ENCODE measurements at places on chromosomes 16 and 17.

DNA sequence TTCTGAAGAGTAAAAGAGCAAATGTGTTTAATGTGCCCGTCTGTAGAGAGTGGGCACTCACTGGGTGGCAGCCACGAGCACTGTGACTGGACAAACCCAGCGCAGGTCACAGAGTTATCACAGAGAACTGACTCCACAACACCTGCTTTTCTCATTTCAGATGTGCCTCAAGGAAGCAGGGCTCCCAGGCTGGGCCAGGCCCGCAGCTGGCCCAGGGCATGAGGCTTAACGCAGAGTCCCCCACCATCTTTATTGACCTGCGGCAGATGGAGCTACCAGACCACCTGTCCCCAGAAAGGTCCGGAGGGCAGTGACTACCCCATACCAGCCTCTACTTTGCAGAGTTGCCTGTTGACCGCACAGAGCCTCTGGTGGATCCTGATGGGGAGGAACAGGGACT is 11.9 kb downstream of the DNAAF8 start:
- no peak for DNase-seq

DNA sequence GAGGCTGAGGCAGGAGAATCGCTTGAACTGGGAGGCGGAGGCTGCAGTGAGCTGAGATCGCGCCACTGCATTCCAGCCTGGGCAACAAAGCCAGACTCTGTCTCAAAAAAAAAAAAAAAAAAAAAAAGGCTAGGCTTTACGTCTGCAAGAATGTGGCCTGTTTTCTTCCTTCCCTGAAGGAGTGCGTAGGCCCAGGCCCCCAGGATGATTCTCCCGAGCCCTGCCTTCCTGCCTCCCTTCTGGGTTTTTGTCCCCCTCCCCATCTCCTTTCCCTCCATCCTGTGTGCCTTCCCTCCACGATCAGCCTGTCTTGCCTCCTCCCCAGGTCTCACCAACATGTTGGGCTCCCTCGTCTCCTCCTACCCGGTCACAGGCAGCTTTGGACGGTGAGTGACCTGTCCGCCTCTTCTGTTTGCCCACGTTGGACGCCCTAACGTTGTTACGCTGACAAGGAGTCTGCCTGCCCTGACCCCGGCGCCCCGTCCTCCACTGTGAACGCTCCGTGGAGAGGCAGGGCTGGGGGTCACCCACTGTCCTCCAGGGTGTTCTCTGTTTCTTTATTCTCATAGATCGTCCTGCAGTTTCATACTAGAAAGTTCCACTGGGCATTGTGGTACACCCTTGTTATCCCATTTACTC is 15.7 kb upstream of the RNF213 start:
- DNase-seq, result no peak

GRCh38 chr17:4161192-4161966 is 18.4 kb downstream of the CYB5D2 start:
- DNase-seq, result no peak

DNA sequence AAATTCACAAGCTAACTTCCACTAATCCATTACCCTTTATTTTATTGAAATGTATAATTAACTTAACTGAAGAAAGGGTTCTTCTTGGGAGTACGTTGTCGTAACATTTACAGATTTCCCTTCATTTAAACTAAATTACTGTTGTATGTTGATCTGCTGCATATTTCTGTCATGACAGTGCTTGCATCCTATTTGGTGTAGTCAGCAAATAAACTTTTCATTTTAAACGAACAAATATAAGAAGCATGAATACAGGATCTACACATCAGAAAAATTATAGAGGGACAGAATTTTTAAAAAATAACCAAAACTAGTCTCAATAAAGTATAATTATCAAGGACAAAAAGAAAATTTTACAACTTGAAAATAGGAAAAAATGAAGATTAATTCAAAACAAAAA is 66.5 kb upstream of the ZNF267 start:
- DNase-seq, result no peak

DNA sequence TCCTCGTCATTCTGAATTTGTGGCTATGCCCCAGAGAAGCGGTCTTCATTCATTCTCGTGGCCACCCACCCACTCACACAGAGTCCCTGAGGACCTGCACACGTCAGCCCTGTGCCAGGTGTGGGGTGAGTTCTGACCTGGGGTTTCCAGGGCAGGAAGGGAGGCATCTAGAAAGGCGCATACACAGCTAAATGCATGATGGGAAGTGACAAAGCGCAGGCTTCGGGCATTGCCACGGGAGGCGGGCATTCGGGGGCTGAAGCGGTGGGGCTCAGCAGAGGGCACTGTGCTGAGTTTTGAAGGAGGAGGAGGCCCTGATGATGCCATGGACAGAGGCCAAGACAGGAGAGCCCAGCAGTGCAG is 10.9 kb downstream of the UBALD2 start:
- no peak for DNase-seq

GRCh38 chr17:35132816-35133550 is 9.1 kb downstream of the NLE1 start:
- DNase-seq, result no peak

DNA sequence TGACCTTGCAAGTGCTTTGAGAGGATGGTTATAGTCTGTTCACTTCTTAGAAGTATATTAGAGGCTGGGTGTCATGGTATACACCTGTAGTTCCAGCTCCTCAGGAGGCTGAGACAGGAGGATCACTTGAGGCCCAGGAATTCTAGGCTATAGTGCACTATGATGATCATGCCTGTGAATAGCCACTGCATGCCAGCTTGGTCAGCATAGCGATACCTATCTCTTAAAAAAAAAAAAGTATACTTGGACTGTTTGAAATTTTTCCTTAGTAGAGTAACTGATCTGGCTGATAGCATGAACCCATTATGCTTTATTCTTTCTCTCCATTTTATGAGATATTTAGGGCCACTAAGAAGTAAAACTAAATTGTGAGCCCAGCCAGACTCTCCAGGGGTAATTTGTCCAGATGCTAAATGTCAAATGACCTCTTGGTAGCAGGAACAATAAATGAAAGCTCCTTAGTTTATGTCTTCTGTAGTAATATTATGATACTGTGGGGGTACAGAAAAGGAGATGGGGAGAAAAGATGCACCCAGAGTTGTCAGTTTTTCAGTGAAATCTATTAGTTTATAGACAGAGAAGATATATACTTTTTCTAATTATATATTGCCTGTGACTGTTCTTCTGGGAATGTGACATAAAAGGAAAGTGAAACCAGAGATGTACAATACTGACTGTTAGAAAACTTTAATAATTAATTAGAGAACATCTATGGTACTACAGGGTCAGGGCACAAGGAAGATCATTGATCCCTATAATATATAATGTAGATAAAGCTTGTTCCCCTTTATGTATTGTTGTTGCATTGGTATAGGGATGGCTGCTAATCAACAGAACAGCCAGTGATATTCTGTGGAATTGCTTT is 335.3 kb upstream of the TBX2 start:
- no peak for DNase-seq

DNA sequence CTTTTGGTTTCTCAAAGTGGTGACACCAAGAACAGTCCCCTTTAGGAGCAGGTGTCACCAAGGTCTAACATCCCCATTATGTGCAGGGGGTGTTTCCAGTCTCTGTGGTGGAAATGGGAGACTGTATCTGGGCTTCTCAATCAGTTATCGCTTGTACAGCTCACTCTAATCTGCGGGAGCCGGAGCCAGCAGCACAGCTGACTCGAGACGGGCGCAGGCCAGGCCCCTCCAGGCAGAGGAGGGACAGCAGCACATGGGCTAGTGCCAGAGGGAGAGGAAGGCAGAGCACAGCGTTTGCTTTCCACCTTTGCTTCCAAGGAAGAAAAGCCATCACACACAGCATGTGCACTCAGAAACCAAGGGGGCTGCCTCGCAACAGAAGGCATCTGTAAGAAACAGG is 91.2 kb upstream of the CREBBP start:
- no peak for DNase-seq

GRCh38 chr16:88706965-88707826 is 893 bp downstream of the CTU2 start:
- no peak for DNase-seq

- no peak for DNase-seq
These were observed 2.7 kb upstream of the DHRS7B start for GRCh38 chr17:21124086-21124485.

- DNase-seq, result no peak
These were observed 506.2 kb downstream of the WWOX start for GRCh38 chr16:78605548-78606101.

DNA sequence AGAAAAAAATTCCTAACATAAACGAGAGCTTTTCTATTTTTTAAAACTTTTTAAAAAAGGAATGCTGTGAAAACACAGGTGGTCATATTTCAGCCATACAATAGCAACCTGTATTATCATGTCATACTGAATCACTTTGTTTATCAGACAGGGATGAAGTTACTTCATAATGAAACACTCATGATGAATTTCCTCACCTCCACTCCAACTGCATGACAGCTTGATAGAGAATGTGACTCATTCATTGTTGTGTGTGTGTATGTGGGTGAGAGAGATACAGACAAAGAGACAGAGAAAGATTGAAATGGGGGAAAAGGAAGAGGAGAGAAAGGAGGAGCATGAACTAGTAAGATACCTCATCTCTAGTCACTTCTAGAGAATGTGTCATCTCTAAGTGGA is 109.0 kb downstream of the SYCE1L start:
- DNase-seq, result no peak

- no peak for DNase-seq
These were observed 60.6 kb downstream of the SCNN1B start for GRCh38 chr16:23362460-23363317.

DNA sequence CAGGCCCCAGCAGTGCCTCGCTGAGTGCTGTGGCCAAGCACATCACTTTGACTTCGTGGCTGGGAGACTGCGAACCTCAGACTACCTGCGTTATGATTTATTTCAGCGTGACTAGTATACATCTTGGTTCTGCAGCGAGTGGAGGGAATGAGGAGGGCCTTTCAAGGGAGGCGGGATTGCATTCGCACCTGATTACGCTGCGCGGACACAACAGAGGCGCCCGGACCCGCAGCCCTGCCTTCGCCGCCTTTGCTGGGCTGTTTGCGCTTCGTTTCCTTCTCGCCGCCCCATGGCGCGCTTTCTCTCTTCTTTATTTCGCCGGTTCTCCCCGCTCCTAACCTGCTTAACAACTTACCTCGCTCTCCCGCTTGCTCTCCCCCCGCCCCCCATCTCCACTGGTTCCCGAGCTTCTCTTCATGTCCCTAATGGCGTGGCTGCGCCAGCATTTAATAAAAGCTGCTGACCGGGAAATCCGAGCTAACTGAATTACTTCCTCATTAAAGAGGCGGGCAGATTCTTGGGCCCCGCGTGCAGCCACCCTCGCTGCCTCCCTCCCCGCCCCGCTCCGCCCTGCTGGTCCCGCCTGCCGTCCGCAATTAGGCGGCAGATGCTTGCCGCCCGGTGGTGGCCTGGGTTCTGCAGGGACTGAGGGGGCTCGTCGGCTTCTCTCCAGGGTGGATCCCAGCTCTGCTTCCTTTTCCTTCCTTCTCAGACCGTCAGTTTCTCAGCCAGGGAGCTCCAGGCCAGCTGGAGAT is 257.6 kb upstream of the SDK2 start:
- peak; percentile 44 for DNase-seq

DNA sequence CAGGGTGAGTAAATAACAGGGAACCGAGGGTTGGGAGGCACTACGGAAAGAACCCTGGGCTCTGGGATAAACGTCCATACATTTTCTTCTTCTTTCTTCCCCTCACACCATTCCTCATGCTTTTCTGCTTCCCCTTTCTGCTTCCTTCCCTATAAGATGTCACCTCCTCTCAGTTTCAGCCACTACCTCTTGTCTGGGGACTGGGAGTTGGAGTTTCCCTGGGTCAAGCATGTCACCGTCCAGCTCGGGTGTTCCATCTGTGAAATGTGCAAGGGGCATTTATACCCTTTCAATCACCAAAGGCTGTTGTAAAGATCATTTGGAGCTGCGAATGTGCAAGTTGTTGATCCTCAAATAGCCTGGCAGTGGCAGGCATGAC is 17.5 kb upstream of the CCL22 start:
- DNase-seq, result no peak

DNA sequence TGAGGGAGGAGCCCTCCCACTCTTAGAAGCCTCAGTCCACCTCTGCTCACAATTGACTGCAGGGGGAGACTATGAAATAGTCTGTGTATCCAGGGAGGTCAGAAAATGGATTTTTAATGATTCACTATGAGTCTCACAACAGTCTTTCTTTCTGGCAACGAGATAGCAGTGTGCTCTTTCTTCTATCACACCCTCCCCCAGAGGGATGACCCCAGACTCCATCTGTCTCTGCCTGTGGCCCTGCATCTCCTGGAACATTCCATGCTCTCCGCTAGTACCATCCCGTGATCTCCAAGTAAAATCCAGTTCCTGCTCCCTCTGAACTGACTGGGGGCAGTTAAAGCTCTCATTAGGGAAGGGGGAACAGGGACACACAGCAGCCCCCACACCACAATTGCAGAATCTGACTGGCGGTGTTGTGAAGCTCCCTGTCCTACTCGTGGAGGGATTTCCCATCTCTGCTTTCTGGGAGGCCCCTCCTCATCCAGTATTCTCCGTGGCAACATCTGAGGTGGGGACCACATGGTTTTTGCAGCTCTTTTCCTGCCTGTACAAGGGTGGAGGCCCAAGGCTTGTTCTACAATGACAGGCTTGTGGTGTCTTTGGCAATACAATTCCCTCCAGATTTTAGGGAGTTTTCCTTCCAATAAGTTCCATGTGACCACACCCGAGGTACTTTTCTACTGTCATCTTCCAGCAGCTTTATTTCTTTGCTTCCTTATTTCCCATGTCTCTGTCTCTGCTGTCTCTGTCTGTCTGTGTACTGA is 19.4 kb downstream of the NATD1 start:
- no peak for DNase-seq

DNA sequence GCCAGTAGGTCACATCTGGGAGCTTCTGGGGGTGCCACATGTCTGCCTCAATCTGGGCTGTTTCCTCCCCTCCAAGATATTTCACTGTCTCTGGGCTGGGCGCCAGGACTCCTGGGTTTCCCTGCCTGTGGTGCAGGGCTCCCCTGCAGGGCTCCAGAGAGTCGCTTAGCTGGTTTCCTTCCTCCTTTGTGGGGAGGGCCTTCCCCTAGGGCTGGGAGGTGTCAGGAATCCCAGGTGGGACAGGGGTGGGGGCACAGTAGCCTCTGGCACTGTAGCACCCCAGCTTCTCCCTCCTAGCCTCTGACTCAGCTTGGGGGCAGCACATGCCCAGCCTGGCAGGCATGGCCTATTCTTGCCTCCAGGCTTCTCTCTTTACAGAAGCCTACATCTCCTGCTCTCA is 2.6 kb downstream of the RARA start:
- no peak for DNase-seq

DNA sequence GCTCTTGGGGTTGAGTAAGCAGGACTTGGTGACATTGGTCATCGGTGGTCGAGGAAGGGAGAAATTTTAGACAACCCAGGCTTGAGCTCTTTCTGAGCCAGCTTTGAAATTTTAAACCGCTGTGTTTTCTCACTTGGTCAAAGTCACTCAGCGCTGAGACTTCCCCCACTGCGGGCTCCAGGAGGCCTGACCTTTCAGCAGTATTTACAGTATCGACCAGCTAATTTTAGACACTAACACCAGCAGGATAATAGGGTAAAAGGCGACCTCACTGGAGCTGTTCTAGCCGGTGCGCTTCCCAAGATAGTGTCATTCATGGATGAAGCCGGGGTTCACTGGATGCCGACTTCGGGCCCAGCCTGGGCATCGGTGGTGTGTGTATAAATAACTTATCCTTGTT is 29.7 kb upstream of the WSCD1 start:
- DNase-seq, result no peak

- no peak for DNase-seq
These were observed 17.2 kb downstream of the PRKCB start for GRCh38 chr16:23852794-23853562.

- DNase-seq, result no peak
These were observed 18.1 kb downstream of the SOST start for GRCh38 chr17:43740541-43740940.

Data from NCI-H1436 treated with DMSO at 0.1 percent for 48 hours (cell line).